ENCODE measurements at places on chromosomes 3 and 15. TPM values are rescaled to one million over a fixed set of nuclear protein-coding genes. Genes with fewer than 3 reads are reported as not detected.

The ACOX2 gene
- total RNA-seq, result 15.8 TPM

The PEX11A gene
- total RNA-seq, result 10.7 TPM

The FAM81A gene
- total RNA-seq, result 0.39 TPM

The UACA gene
- 105 TPM for total RNA-seq

The SH2D7 gene
- total RNA-seq, result not detected

The ACP3 gene
- 21.8 TPM for total RNA-seq

The TMEM266 gene
- 0.20 TPM for total RNA-seq

DNA sequence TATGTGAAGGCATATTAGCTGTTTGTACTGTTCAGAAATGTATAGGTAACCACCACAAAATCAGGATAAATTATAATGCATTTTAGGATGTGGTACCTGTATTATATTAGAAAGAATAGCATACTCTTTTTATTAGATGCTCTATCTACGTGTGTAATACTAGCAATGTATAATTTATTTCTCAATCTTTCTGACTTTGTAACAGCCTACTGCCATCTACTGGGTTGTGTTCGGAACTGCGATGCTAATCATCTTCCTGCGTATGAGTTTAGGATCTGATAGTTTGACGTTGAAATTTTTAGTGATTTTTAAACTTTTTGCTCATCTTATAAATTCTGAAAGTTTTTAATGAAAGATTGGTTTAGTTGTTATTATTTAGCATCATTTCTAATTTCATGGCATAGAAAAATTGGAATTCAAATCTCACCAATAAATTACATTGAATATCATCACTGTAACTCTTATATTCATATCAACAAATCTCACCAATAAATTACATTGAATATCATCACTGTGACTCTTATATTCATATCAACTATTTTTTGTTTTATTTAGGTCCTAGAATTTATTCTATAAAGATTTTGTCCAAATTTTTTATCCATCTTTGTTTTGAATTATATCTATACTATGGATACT, 322.7 kb upstream of the ZNF717 start:
- DNase-seq, result peak; percentile 13

- no peak for DNase-seq
These were observed 245.6 kb upstream of the SATB1 start for GRCh38 chr3:18670759-18671158.

- DNase-seq, result no peak
These were observed 56.6 kb upstream of the ZPLD1 start for GRCh38 chr3:102378216-102378615.

DNA sequence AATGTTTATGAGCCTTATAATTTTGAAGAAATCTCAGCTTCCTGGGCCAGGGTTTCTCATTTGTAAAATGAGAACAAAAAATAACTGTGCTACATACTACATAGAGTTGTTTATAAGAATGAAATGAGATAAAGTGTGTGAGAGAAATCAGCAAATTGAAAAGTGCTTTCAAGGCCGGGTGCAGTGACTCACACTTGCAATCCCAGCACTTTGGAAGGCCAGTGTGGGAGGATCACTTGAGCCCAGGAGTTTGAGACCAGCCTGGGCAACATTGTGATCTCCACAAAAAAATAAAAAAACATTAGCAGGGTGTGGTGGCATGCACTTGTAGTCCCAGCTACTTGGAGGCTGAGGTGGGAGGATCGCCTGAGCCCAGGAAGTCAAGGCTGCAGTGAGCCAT, 22.4 kb downstream of the FOXB1 start:
- no peak for DNase-seq

DNA sequence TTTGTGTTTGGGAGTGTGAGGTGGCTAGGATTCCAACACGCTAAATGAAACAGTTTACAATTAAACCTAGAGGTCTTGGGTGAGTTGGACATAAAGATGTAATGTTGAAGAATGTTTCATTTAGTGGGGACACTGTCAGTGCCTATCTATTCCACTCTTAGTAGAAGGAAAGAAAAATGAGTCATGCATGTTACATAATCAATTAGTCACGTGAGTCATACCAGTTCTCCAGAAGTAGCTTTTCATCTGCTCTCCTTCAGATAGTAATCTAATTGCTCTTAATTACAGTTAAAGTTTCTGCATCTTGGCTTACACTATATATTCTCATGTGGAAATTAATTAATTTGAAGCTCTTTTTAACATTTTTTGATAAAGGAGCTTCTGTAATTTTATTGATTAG, 115.7 kb upstream of the P2RY1 start:
- peak; percentile 11 for DNase-seq

DNA sequence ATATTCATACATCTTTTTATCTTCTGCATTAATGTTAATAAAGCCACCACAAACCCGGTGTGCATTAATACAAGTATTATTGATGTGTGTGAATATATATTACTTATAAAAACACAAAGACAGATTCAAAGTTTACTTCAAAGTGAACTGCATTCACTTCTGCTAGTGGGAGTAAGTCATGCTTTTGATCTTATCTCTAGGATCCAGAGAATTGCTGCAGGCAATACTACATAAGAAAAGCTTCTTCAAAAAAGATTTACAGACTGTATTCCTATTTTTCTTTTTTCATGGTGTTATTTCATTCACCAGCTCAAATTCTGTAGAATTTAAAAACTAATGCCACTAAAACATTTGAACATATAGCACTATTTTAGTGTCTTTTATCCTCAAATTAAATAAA, 87.5 kb upstream of the CBLB start:
- no peak for DNase-seq

DNA sequence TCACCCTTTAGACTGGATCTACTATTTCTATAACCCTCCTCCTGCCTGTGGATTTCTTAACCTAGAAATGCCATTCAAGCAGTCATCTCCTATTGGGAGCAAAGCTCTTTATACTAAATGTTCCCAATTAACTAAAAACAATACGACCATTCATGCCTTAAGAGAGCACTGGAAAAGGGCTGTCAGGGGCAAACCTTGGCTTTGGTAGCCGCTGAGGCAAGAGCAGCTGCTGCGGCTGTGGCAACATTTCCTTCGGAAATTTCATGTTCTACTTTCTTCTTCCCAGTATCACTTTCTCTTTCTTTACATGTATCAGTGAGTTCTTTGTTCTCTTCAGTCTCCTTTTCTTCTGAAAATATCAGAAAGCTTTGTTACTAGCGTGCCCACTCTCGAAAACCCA, 56.3 kb upstream of the CSPG5 start:
- no peak for DNase-seq

GRCh38 chr3:134659391-134660045, 8.7 kb upstream of the KY start:
- no peak for DNase-seq

- no peak for DNase-seq
These were observed 132.3 kb upstream of the MCTP2 start for GRCh38 chr15:94098921-94099573.

DNA sequence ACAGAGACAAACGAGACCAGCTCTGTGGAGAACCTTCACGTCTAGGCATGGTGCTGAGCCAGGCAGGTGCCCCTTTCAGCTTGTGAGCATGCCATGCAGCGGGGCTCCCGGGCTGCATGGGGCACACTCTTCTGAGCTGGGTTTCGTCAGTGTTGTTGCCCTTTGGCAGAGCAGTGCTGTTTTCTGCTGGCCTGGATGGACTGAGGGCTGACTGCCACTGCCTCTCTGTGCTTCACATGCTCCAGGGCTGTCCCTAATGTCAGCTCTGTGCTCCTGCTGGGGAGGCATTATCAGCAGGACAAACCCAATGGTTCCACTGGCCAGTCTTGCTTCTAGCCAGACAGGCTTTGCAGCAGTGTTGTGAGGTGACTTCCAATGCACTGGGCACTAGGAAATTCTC, 9.5 kb downstream of the GASK1A start:
- no peak for DNase-seq

GRCh38 chr15:70080347-70080746, 17.4 kb downstream of the TLE3 start:
- no peak for DNase-seq

DNA sequence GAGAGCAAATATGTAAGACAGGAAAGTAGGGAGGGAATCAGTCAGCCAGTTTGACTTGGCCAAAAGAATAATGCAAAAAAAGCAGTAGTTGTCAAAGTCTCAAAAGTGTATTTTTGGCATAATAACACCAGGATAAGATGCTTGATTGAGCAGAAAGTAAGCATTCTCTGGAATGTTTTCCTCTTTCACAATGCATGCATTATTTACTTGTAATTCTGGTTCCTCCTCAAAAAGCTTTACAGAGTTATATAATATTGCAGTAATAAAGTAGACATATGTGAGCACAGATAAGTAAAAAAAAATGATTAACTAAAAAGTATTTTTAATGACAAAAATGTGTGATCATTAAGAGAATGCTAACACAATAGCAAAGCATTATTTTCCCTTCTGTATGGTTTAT, 285.9 kb upstream of the BCHE start:
- DNase-seq, result no peak

- DNase-seq, result no peak
These were observed 178.7 kb upstream of the ANKRD28 start for GRCh38 chr3:15976524-15976923.

DNA sequence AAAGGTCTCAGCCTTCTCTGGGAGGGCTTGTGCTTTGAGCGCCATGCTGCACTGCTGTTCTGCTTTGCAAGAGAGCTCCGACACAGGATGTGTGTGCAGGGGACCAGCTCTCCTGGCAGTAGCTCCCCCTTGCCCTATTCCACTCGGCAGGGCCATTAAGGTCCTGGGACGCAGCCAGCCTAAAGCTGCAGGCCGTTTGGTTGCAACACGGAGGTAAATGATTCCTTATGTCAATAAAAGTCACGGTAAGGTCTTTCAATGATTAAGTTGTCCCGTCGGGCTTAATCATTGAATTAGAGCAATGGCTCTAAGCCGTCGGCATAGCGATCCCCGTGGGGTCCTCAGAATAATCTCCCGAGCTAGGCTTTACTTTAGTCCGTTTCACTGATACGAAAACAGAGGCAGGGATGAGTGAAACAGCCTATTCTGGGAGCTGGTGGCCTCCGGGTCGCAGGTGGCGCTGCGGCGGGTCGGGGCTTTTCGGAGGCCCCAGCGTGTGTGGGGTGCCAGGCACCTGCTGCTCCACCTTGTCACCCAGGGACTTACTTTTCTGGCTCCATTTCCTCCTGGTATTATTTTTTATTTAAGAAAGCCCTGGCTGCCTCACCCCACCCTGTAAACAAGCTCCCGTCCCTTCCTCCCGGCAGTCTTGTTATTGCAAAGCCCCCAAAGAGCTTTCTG, 525.2 kb downstream of the OCA2 start:
- no peak for DNase-seq

DNA sequence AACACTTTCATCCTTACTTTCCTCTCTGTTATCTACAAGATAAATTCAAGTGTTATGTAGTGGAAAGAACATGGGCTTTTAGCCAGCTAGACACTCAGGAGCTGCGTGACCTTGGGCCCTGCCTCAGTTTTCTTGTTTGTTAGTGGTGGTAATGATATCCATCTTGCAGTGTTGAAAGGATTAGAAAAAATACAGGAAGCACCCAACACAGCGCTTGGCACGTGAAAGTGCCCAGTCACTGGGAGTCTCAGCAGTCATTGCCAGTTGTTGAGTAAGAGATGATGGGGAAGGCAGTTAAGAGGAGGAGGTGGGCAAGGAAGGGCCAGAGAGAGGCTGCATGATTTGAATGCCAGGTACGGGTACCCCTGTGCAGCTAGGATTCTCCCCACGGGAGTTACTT, 5.3 kb downstream of the PDIA5 start:
- no peak for DNase-seq

GRCh38 chr3:119322021-119322834, 28.0 kb downstream of the ARHGAP31 start:
- DNase-seq, result peak; percentile 54

DNA sequence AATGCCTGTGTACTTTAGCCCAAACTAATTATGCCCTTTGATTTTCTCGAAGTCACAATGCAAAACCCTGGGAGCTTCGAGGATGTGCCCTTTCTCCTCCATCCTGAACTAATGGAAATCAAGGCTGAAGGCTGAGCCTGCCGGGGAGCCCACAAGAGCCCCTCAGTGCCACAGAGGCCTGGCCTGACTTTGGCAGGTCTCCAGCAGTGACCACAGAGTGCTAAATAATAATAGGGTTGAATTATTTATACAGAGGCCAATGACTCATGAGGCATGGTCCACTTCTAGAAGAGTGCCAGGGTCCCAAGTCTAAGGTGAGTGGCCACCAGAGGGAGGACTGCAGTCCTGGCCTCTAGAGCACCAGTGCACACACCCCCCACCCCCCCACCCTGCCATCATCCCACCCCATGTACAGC, 19.1 kb upstream of the GLCE start:
- DNase-seq, result no peak

- DNase-seq, result no peak
These were observed 214.9 kb downstream of the IL20RB start for GRCh38 chr3:137172728-137173127.

GRCh38 chr3:101725194-101725889, 928 bp downstream of the CEP97 start:
- DNase-seq, result no peak

- no peak for DNase-seq
These were observed 56.5 kb upstream of the STT3B start for GRCh38 chr3:31476209-31476608.

DNA sequence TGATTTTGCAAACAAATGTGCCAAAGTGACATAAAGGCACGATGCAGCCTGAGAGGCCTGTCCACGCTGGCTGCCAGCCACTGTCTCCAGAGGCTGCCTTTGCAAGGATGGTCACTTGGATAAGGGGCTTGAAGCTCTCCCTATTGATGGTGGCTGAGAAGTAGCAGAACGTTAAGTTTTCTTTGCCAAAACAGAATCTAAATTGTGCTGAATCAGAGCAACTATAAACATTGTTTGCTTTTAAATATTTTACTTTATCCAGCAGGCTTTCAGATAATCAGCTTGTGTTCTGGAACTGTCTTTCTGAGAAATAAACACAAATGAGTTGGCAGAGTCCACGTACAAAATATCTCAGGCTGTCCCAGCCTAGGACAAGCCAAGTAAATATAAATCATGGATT, 23.8 kb upstream of the CNBP start:
- DNase-seq, result peak; percentile 57

DNA sequence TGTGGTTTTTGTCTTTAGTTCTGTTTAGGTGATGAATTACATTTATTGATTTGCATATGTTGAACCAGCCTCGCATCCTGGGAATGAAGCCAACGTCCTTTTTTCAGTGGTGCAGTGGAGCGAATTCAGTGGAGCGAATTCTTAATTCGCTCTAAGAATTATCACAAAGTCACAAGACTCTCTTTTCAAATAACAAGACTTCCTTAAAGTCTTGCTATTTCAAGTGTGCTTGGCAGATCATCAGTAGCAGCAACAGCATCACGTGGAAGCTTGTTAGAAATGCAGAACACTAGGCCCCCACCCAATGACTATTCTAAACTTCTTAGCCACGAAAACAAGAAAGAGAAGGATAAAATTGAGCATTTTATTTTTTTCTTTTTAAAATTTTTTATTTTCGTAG, 58.1 kb upstream of the CD200R1L start:
- no peak for DNase-seq

DNA sequence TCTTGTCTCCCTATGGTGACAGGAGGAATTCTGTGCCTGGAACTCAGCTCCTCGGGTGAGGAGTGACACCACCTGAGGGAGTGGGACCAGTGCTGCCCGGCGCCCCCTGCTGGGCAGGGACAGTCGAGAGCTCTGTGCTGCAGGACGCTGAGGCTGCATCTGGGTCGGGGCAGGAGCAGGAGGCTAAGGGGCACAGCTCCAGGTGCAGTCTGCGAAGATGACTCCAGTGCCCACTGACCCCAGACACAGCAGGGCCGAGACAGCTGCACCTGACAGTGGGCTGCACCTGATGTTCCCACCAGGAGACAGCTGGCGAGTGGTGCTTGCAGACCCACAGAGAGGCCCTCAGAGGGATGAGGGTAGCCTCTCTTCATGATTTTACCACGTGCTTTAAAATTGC, 152.9 kb downstream of the ATP10A start:
- DNase-seq, result no peak

All from skin of body (tissue), 3 donors.